ENCODE measurements at places on chromosomes 5 and 9.

- no peak for DNase-seq
These were observed 209.0 kb downstream of the CSNK1G3 start for GRCh38 chr5:123720955-123721354.

GRCh38 chr9:123867034-123867433 is 62.9 kb downstream of the DENND1A start:
- no peak for DNase-seq

GRCh38 chr9:17627641-17628040 is 48.8 kb downstream of the SH3GL2 start:
- DNase-seq = no peak

DNA sequence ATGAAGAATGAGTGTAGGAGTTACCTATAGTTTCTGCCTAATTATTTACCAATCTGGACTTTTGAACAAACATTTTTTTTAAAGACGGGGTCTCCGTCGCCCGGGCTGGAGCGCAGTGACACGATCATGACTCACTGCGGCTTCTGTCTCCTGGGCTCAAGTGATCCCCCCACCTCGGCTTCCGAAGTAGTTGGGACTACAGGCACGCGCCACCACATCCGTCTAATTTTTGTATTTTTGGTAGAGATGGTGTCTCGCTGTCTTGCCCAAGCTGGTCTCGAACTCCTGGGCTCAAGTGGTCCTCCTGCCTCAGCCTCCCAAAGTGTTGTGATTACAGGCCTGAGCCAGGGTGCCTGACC is 1.5 kb downstream of the CTNNA1 start:
- no peak for DNase-seq

GRCh38 chr9:110016340-110016739 is 191.6 kb downstream of the C9orf152 start:
- DNase-seq = peak; percentile 57

DNA sequence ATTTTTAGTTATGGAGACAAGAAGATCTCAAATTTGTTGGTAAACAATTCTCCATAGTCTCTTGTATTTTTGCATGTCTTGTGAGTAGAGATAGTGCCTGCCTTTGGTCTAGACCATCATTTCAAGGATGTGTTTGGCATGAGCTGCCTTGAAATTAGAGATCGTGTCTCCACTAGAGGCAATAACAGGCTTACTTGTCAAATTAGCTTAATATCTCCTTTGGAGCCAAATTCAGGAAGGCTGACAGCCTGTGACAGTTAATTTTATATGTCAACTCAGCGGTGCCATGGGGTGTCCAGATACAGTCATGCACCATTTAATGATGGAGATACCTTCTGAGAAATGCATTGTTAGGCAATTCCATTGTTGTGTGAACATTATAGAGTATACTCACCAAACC is 24.8 kb upstream of the PRDM9 start:
- DNase-seq = no peak

GRCh38 chr5:137336565-137337120 is 162.5 kb downstream of the SPOCK1 start:
- DNase-seq = no peak

GRCh38 chr5:52947851-52948250 is 41.3 kb upstream of the ITGA2 start:
- no peak for DNase-seq

DNA sequence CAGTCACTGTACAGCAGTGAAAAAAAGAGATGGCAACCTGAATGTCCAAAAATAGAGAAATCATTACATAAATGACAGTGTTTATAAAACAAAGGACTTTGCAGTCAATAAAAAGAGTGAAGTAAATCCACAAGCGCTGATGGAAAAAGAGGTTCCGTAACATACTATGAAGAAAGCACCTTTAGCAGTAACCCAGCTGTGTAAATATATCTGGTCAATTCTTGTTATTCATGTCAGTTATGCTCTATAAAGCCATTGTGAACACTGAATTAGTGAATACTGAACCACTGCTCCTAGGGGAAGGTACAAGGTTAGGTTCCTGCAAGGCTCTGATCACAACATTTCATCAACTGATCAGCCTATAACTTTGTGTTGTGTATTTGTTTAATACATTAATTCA is 39.5 kb downstream of the CCNJL start:
- DNase-seq = no peak

GRCh38 chr9:100066539-100066938 is 32.3 kb downstream of the ERP44 start:
- DNase-seq = no peak

DNA sequence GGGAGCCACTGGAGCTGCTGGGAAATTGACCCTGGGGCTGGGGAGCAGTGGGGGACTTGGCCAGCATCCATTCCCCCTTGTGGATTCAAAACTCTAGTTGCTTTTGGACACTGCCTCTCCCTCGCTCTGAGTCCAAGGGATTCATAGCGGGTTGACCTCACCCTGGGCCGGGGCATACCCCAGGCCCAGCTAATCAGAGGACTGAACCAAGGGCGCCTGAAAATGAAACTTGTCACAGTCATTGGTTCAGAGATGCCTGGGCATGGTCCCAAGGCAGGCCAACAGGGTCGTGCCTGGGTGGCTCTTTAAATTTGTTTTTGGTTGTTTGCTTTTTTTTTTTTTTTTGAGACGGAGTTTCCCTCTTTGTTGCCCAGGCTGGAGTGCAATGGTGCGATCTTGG is 22.6 kb downstream of the STK10 start:
- no peak for DNase-seq

DNA sequence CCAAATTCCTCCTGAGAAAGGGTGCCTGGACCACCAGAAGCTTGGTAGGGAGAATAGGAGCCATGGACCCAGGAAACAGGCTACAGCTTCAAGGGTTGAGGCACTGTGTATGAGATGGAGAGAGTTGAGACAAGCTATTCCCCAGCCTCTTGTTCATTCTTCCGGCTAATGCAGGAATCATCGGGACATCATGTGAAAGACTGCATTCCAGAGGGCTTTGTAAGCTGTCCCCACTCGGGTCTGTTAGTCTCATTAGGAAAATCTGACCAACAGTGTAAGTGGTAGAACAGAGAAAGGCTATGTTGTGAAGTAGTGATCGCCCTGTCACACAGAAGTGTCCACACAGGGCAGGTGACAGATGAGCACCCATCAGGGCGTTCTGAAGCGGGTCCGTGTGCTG is 81.4 kb downstream of the GABBR2 start:
- no peak for DNase-seq

GRCh38 chr9:96554326-96554725 is 65.3 kb downstream of the CDC14B start:
- no peak for DNase-seq

DNA sequence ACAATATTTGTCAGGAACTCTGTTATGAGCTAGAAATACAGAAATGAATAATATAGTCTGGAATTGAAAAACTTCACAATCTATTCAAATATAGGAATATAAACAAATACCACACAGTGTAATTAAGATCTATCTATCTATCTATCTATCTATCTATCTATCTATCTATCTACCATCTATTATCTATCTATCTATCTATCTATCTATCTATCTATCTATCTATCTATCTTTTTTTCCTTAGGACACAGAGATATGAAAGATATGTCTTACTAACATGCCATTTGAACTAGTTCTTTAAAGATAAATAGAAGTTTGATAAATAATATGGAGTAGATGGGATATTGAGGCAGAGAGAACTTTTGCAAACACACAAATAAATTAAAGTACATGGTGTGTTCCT is 357.8 kb downstream of the PARP8 start:
- DNase-seq = no peak

GRCh38 chr9:95626885-95627558 is 110.3 kb upstream of the PTCH1 start:
- DNase-seq = no peak

DNA sequence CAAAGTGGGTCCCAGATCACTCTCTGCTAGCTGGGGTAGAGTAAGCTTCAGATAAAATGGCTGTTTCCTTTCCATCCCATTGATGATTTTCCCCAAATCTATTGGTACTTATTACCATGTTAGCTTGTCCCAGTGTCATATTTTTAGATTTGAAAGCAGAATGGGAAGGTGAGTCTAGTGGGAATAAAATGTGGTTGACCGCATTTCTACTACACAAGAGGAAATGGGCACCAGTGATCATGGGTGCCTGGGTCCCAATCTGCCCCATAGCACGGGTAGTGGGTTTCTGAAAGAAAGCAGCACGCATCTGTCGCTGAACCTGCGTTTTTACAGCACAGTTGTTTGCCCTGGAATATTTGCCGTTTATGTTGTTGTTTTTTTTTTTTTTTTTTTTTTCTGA is 20.1 kb downstream of the DAPK1 start:
- DNase-seq = no peak

DNA sequence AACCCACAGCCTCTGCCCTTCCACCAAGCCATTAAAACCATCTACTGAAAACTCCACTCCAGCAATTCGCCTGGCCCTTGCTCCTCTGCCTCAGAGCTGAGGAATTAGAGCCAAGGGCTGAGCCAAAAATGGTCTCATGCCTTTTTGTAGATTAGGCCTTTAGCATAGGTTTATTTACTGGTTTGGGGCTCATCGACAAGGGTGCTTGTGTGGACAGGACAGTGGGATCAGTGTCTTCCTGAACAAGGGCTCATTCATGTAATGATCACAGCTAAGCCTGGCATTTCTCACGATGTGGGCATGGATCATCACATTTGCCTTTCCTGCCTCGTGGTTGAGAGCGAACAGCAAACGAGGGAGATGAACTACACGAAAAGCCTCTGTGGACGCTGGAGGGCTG is 59.2 kb upstream of the PHF24 start:
- no peak for DNase-seq

DNA sequence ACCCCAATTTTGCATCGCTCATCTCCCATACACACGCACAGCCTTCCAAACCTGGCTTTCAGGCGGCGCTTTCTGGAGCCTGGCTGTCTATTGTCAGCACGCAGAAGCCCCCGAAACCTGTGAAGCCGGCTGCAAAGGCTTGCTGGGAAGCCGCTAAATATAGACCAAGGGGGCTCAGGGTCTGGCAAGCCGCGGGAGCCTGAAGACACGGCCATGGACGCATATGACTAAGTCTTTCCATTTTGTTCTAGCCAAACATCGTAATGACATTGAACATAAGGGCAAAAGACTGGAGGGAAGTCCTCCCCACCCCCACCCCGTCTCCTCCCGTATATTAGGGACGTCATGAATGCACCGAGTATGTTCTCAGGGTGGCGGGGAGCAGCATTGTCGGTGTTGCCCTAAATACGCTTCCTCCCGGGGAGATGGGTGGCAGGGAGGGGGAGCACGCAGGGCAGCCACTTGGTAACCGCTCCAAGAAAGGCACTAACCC is 1.1 kb downstream of the CTNND2 start:
- no peak for DNase-seq

DNA sequence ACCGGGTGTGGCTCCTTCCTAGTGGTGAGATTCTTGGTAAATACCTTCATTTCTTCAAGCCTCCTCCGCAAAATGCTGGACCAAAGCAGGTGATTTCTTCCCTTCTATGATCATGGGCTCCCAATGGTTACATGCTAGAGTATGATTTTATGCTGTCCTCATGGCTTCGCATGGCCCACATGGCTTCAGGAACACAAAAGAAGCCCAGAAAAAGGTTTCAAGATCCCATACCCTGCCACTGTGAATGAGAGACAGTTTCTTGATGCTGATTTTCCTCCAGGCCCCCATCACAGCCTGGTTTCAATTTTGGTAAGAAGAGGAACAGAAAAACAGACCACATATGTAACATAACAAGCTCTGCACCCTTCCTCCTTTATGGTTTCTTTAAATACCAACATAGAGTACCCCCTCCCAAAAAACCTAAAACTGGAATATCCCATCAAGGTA is 2.4 kb upstream of the RXFP3 start:
- DNase-seq = no peak

DNA sequence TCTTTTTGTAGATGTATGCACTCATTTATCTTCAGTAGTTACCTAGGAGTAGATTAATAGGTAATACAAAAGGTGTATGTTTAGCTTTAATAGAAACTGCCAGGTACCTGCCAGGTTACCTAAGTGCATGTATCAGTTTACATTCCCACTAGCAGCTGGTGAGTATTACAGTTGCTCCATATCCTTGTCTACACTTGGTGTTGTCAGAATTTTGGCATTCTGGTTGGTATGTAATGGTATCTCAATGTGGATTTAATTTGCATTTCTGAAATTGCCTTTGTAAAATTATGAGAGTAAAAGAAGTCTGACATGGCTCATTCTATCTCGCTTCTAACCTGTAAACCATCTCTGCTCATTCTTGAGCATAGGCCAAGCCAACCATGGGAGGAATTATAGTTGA is 38.3 kb upstream of the SIL1 start:
- DNase-seq = no peak

All from RWPE1 (cell line).